ENCODE measurements at places on chromosomes 13 and 19.

DNA sequence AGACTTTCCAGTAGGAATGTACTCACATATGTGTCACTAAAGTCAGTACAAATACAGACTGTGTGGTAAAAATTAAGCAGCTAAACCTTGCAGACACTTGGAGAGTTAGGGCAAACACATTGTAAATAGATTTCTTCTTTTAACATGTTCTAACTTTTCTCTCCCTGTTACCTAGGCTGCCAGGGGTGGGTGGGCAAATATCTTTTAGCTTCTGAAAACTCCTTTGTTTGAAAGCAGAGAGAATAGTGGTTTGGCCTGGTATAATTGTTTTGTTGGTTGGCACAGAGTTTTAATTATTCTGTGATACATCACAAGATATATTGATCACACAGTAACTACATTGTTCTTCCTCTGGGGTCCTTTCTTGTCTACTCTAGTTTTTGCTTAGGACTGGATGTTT is 289.8 kb upstream of the DACH1 start:
- no peak for DNase-seq

DNA sequence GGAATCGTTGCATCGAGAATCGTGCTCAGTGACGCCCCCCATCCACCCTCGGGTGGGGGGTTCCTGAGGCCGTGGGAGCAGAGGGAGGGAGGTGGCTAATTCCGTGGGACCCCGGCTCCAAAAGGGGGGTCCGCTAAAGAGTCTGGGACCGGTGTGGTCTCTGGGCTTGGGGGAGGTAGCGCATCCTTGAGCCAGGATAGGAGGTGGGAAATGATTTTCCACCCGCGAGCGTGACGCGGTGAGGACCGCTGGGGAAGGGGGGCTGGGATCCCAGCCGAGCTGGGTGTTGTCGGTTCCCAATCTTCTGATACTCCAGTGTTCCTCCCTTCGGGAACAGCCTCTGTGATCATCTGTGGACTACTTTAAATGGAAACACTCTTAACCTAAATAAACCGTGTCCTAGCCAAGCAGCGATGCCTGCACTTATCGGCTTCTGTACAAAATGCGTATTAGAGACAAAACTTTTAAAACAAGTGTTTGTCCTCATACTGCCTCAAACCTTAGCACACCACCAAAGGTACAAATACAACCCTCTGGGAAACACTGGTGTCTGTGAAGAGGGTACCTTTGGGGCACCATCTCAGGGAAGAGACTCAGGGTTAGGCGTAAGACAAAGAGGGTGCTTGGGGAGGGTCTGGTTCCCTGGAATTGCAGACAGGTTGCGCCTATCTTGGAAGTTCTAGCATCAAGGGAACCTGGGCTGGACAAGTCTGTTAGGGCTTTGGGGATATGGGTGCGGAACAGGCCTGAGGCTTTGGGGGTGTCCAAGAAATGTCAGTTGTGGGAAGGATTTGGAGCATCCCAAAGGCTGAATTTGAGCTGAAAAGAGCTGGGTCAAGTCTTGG is 16.0 kb downstream of the KCNC3 start:
- no peak for DNase-seq

GRCh38 chr19:44051650-44052402 is at the start of gene ZNF223:
Gene ZNF223 (plus strand): TSS chr19:44052036. CDS start chr19:44055177, 3,141 bp downstream.
- peak; percentile 32 for DNase-seq

DNA sequence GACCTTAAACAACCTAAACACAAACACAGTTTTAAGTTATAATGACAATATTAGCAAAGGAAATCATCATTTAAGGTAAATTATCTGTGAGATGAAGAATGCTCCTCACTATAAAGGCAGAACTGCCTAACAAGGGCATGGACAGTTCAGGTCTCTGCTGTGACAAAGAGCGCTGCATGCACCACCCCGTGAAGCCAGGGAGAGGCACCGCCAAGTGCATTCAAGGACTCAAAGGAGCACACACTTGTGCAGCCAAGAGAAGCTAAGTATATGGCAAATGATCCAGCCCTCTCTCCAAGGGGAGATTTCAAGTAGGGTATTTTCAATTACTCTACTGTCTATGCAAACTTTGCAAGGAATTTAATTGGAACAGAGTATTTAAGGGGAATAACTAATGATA is 126.0 kb downstream of the RAP2A start:
- DNase-seq: no peak

DNA sequence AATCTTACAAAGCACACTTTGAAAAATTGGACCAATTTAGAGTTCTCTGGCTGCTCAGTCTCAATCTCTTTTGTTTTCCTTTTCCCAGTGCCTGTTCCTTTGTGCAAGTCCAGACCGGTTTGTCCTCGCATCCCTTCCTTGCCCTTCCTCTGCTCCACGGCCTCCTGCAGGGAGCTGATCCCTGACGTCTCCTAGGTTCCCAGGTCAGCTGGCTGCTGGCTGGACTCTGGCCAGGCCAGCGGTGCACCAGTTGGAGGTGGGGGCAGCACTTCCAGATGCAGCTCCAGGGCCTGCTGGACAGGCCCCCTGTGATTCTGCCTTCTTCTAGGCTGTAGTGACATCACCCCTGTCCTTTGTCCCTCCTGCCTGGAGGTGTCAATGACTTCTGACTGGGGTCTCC is 44.0 kb upstream of the KPNA3 start:
- DNase-seq: no peak

DNA sequence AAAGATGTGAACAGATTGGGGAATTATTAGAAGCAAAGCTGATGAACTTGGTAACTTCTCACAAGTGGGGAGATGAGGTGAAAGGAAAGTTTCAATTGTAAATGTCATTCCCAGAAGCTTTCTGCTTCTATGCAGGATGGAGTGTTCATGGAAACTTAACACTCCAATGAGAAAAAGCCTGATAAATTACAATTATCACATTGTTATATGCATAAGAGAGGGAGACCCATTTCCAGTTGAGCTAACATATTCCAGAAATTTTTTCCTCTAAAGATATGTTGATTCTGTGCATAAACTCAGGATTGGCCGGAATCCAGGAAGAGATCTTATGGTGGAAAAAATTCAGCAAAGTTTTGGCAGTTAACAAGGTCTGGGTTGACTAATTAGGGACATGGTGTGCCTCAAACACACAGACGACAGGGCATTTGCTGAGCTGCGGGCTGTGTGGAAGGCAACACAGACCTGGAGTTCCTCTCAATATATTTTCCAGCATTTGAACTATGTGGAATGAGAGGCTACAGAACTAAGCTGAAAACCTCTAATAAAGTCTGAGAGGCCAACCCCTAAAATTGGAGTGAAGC is 64.9 kb upstream of the FGF14 start:
- no peak for DNase-seq

DNA sequence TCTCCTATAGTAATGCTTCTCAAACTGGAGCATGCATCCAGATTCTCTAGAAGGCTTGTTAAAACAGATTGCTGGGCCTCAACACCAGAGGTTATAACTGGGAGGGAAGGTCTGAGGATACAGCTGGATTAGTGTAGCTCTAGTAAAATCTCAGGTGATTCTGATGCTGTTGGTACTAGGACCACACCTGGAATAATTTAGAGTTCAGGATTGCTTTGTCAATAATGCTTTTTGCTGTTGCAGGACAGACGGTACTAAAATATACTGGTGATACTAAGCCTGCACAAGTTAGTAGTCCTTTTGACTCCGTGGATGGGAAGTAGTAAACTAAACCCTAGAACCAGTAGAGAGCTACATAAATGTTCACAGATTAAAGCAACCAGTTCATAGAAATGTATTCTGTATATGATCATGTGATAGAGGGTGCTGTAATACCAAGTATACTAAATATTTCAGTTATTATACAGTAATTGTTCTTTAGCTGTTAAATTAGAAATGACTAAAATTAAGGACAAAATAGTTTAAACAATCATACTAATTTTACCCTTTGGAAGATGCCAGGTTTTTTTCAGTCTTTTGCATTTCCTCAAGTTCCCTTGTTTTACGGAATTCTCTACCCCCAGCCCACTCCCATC is 258.2 kb upstream of the STARD13 start:
- DNase-seq: no peak

- no peak for DNase-seq
These were observed 1.1 kb downstream of the CAPS start for GRCh38 chr19:5914946-5915781.

DNA sequence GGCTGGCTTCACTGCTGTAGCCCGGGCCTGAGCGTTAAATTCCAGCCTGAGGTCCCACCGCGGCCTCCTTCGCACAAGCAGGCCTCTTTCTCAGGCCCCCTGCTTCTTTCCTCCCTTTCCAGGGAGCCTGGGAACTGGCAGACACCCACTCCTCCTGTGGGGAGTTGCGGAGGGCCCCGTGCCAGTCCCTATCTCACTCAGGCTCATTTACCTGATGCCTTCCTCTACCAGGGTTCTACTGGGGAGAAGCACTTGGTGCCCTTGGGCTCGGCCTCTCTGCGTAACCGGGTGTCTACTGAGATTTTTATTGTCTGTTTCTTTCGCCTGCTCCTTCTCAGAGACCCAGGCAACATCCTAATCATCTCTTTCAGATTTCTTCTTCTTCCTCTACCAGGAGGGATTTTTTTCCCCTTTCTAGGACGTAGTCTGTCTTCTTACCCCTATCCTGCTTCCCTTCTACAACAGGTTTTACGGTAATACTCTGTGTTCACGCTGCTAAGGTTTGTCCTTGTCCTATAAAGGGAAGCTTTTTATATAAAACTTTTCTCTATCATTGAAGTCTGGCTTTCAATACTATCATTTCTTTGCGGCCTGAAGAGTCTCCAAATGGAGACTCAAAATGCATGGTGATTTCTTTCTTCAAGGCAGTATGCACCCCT is 135.4 kb upstream of the GPR12 start:
- DNase-seq: no peak

DNA sequence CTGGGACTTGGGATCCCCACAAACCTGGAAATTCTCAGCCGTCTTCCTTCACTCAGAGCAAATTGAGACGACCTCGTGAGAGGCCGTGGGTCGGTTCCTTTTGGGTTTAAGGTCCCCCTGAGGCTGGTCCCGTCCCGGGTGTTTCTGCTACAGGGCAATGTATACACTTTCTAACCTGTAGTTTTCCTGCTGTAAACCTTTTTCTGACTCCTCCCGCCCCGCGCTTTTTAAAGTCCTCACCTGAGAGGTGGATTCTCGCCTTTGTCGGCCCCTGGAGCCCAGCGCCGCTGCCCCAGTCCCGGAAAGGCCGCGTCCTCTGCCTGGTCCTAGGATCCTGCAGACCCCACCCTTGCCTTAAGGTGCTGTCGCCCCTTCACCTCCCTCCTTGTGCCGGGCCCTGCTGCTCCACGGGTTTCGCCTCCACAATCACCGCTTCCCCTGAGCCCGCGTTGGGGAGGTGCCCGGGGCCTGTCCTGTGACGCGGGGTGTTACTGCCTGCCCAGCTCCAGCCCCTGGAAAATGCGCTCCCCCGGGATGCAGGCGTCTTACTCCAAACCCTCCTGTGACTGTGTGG is 391 bp downstream of the ZNF761 start:
- no peak for DNase-seq

DNA sequence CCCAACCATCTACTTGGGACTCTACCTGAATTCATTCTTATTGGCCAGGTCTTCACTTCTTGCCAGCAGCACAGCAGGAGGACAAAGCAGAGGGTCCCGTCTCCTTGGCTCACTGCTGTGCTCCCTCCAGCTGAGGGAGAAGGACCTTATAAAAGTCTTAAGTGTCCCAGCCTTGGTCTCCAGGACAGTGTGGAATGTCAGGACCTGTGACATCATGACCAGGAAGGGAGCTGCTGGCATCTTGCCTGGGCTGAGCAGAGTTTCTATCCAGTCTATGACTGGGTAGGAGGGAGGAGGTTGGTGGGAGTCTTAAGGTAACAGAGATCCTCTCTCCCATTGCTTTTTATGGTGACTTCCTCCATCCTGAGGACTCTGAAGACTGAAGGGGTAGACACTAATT is 56.6 kb upstream of the ANKRD10 start:
- DNase-seq: no peak

GRCh38 chr13:98976941-98977340 is 923 bp downstream of the DOCK9 start:
- DNase-seq: no peak

DNA sequence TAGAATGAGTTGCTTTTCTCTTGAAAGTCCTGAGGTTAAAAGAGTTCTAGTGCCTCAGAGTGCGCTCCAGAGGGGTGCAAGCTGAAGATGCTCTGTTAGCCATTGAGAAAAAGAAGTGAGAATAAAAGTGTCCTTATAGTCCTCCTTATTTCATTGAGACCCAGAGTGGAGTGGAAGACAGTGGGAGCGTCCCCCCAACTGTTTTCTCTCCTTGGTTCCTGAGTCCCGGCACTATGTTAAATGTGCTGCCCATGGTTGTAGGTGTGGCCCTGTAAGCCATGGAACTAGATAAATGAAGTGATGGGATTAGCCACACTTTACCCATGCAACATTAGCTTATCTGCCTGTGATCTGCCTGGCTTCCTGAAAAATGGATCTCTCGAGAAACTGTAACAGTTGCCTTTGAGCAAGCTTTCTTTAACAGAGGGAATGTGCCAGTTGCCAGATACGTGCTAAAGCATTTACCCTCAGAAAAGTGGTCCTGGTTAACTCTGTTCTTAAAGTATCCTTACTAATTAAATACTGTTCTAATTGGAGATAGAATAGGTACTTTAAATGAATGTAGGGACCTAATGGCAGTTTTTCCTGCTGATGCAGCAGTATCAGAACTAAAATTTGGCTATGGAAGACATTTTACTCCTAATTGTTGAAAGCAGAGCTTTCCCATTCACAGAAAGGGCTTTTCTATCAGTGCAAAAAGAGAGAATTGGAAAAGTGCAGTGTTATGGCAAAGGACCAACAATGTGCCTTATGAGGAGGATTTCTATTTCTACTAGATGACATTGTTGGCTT is 21.4 kb upstream of the PSG9 start:
- no peak for DNase-seq

- no peak for DNase-seq
These were observed 801 bp upstream of the KCNN1 start for GRCh38 chr19:17966129-17966483.

DNA sequence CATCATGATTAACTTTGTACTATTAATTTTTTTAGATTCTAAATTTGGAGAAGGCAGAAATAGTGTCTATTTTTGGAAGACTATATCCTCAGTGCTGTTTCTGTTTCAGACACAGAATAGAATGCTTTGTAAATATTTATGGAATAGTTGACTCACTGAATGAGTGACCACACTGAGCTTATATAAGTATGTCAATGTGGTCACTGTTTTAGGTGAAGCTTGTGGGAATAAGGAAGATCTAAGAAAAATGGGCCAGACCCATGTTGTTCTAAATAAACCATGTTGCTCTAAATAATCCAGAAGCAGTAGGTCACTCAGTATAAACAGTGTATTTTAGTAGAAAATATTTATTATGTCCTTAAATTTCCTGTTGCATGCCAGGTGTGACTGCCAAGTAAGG is 45.5 kb upstream of the DACH1 start:
- no peak for DNase-seq

DNA sequence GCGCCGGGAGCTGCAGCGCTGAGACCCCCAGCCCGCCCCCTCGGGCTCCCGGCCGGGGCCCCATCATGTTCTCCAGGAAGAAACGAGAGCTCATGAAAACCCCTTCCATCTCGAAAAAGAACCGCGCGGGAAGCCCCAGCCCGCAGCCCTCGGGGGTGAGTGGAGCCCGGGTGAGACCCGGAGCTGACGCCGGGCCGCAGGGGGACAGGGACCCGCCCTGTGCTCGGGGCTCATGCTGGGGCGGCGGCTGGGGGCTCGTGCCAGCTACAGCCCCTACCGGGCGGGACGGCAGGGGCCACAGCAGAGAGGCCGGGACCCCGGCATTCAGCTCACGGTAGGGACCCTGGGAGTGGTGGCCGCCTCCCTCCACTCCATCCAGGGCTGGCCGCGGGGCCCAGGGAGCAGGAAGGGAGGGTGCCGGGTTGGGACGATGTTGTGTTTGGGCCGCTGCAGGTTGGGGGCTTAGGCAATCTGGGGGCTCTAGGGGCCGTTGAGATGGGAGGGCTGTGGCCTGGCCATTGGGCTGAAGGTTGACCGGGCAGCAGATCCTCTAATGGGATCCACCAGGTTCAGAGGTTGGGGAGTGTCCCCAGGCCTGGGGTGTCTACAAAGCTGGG is 482 bp downstream of the ARHGAP45 start:
- peak; percentile 60 for DNase-seq

Measured in germinal center (tissue), 1 donor.